ENCODE measurements at places on chromosomes 13 and 19.

DNA sequence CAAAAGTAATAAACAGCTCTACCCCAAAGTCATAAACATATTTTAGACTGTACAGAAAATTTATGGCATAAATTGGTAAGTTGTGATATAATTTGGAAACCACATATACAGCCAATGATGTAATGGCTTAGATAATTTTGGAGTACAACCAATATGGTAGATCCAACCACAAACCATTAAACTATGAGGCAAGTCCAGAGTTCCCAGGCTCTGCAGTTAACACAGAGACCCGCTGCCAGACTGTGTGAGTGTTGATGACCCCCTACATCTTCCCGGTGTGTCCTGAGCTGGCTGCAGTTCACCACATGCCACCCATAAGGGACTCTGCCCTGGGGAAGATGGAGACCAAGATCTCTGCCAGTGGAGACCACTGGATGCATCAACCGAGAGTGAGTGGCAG lies 9.9 kb upstream of the SERPINE3 start:
- no peak for DNase-seq

- DNase-seq, result no peak
Measured at GRCh38 chr13:35917252-35917941, 213.8 kb downstream of the DCLK1 start.

GRCh38 chr19:10643172-10643967 lies 10.8 kb upstream of the ILF3 start:
- DNase-seq, result no peak

DNA sequence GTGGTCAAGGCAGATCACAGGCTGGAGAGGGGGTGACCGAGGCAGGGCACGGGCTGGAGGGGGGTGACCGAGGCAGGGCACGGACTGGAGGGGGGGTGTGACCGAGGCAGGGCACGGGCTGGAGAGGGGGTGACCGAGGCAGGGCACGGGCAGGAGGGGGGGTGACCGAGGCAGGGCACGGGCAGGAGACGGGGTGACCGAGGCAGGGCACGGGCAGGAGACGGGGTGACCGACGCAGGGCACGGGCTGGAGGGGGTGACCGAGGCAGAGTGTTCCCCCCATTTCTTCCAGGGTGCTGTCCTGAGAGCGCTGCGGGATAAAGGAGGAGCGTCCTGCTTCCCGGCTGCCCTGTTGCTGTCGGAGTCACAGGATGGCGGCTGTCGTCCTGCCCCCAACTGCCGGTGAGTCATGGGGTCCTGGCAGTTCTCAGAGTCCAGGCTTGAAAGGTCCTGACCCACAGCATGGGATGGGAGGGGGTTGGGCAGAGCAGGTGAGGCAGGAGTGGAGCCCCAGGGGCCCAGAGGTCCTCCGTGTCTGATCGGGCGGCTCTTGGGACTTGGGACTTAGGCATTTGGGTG lies 5.3 kb downstream of the ZNF557 start:
- no peak for DNase-seq

GRCh38 chr19:10368101-10368803 lies 12.1 kb downstream of the TYK2 start:
- no peak for DNase-seq

- no peak for DNase-seq
Measured at GRCh38 chr19:2040647-2041432, 10.2 kb downstream of the MKNK2 start.

DNA sequence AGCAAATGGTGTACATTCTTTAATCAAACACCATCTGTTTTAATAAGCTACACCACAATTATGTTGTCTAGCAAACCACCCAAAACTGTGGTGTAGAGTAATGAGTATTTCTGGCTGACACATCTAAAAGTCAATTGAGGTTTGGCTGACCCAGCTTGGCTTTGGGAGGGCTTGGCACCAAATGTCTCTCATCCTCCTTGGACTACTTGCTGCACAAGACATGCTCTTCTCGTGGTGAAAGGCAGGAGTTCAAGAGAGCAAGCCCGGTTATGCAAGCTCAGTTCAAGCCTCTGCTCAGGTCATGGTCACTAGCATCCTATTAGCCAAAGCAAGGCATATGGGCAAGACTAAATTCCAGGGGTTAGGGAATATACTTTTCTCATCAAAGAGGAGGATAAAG lies 37.1 kb downstream of the LACC1 start:
- no peak for DNase-seq

- no peak for DNase-seq
Measured at GRCh38 chr13:46654951-46655350, 102.0 kb downstream of the LRCH1 start.

GRCh38 chr13:66369666-66370065 lies 860.5 kb downstream of the PCDH9 start:
- DNase-seq, result no peak

GRCh38 chr13:24943136-24943535 lies 152.8 kb upstream of the PABPC3 start:
- no peak for DNase-seq

DNA sequence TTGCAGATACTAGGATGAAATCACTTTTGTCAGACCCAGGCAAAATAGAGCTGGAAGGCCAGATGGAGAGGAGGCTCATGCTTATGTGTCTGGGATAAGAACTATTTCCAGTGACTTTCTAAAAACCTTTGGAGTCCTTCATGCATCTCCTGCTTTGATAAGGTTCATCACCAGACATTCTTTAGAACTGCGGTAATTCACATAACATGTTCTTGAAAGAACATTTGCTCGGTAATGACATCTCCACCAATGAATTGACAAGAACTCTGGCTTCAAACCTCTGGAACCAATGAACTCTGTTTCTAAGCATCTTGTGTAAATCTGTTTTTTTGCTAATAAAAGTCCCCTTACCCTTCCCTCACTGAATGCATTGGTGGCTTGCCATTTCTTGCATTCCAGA lies 112.0 kb upstream of the KL start:
- DNase-seq, result no peak

DNA sequence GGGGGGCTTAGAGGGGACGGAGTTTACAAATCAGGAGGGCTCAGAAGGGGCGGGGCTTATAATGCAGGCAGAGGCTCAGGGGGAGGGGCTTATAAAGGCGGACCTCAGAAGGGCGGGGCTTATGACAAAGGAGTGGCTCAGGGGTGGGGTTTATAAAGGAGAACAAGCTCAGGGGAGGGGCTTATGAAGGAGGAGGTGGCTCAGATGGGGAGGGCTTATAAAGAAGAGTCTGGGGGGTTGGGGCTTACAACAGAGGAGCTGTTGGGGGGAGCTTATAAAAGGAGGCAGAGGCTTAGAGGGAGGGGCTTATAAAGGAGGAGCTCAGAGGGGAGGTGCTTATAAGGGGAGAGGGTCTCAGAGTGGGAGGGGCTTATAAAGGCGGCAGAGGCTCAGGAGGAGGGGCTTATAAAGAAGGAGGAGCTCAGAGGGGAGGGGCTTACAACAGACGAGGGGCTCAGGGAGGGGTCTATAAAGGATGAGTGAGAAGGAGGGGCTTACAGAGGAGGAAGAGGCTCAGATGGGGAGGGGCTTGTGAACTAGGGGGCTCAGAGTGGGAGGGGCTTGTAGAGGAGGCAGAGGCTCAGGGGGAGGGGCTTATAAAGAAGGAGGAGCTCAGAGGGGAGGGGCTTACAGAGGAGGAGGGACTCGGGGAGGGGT lies 1.0 kb downstream of the SMIM24 start:
- peak; percentile 54 for DNase-seq

- DNase-seq, result no peak
Measured at GRCh38 chr13:97723655-97724054, 229.8 kb upstream of the IPO5 start.

GRCh38 chr19:46324277-46324676 lies 22.6 kb upstream of the PPP5C start:
- DNase-seq, result no peak

- no peak for DNase-seq
Measured at GRCh38 chr19:1510442-1510806, 2.4 kb downstream of the ADAMTSL5 start.

DNA sequence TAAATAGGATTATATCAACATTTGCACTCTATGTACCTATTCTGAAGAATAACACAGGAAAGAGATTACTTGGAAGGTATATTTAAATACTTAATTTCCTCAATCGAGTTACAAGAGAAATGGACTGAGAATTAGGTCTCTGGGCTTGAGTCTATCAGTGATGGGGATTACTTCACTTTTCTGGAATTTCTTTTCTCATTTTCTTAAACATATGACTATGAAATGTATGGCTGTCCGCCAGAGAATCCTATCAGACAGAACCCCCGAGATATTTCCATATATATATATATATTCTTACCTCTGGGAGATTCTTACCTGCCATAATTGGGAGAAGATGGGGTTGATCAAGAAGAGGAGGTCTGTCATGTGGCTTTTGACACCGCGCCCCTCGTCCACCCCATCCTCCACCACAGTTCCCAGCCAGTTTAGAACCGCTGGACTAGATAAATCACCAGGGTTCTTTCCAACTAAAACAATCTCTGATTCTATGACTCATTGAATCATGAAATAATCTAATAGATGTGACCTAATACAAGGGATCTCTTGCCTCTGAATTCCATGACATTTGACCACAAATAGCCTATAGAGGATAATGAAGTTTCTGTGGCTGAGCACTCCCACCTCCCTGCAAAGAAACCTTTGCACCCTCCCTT lies 231.3 kb downstream of the TBC1D4 start:
- DNase-seq, result no peak

Data from CD14-positive monocyte (primary cell).